ENCODE measurements at places on chromosomes 1 and 21.
A peak's percentile ranks its signal among the peaks of the same experiment; 100 is the strongest.

GRCh38 chr1:89681045-89681729 lies 48.3 kb downstream of the LRRC8C start:
- no peak for DNase-seq

GRCh38 chr1:246162560-246162959 lies 344.5 kb downstream of the SMYD3 start:
- DNase-seq: no peak

DNA sequence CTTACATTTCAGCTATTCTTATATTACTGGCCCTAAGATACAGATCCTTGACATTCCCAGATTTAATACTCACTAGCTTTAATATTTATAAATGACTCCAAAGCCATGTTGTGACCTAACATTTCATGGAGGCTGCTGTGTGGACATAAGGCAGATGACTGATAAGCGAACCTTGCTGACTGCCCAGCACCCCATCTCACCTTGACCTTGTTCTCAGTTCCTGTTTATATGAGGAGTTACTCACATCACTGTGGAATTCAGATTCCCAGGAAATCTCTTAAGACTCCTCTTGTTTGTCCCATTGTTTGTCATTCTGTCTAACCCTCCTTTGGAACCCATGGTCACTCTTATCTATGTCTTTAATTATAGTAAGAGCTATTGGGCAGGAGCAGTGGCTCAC lies 21.9 kb downstream of the RAB3B start:
- peak; percentile 52 for DNase-seq

- no peak for DNase-seq
Measured at GRCh38 chr1:3468236-3469103, 14.0 kb downstream of the ARHGEF16 start.

DNA sequence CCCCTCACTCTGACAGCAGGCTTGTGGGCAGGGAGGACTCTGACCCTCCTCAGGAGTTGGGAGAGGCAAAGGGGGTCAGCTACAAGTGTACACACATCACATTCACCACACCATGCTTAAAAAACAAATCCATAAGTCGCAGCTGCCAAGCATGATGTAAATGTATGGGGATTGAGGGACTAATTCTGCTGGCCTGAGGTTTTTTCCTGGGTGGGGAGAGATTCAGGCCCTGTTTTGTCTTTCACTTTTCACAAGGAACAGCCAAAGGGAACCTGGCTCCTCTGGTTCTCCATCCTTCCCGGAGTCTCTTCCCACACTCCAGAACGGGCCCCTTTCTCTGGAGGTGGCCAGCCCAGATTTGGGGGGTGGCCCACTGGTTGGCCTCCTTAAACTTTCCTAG lies 1.3 kb upstream of the MTARC2 start:
- DNase-seq: no peak

- peak; percentile 69 for DNase-seq
Measured at GRCh38 chr1:43994794-43995790, 3.7 kb downstream of the CCDC24 start.

DNA sequence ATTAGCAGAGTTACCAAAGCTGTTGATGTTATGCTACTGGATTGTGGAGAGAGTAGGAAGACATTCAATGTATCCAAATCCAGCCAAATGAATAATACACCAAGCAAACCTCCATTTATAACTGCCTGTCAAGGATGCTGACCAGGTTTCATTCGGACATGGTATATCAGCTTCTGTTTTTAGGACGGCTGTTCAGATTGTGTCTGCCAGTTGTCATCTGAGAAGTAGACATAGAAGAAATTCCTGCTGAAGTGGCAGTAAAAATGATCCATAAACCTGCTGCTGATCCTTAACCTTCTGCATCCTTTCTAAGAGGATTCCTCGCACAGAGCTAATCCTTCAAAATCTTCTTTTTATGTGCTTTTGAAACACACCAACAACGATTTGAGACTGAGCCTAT lies 663.6 kb upstream of the PLXNA2 start:
- DNase-seq: no peak

DNA sequence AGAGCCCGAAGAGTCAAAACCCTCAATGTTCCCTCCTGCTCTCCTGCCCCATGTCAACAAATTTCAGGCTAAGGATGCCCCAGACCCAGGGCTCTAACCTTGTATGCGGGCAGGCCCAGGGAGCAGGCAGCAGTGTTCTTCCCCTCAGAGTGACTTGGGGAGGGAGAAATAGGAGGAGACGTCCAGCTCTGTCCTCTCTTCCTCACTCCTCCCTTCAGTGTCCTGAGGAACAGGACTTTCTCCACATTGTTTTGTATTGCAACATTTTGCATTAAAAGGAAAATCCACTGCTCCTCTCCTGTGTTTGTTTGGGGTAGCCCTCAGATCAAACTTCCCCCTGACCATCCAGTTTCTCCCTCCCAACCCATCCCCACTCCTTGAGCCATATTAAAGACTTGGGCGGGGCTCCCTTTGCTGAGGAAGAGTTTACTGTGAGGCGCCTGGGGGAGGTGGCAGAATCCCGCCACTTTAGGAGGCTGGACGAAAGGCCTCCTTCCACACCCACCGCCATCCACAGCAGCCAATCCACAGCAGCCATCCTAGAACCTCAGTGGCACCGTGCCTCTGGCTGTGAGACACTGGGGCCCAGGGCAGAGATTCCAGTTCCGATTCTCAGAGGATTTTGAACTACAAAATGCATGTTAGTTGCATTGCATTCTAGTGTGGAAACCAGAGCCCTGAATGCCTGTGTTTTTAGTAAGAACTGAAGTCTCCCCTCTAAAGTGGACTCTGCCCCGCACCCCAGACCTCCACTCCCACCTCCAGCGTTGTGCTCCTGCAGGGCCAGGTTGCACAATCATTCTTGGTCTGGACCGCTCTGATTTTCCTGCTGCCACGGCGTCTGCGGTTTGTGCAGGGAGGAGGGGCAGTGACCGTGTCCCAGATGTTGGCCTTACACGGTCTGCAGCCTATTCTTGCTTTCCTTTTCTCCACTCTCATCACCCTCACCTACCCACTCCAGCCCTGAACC lies 3.0 kb downstream of the OLFML3 start:
- peak; percentile 76 for DNase-seq

DNA sequence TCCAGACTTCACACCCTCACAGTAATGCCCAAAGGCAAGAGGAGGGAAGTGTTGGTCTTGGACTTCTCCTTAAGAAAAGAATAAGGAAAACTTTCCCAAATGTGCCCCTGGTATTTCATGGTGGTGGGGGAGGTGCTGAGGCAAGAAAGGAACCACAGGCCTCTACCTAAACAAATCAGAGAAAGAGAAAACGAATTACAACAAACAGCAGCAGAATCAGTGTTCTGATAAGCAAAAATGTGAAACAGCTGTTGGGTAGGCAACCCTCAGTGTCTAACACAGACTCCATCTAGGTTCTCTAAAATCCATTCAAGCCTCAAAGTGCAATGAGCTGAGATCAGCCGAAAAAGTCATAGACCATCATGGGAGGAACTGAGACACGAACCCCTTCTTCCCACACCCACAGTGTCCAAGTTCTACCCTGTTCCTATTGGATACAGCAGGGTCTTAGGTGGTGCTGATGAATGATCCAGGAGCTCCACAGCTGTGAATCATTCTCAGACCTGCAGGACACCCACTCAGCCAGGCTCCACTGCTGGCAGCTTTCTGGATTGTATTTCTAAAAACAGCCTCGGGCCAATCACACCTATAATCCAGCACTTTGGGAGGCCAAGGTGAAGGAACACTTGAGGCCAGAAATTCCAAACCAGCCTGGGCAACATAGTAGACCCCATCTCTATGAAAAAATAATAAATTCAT lies 149.1 kb downstream of the PLPP3 start:
- DNase-seq: no peak

DNA sequence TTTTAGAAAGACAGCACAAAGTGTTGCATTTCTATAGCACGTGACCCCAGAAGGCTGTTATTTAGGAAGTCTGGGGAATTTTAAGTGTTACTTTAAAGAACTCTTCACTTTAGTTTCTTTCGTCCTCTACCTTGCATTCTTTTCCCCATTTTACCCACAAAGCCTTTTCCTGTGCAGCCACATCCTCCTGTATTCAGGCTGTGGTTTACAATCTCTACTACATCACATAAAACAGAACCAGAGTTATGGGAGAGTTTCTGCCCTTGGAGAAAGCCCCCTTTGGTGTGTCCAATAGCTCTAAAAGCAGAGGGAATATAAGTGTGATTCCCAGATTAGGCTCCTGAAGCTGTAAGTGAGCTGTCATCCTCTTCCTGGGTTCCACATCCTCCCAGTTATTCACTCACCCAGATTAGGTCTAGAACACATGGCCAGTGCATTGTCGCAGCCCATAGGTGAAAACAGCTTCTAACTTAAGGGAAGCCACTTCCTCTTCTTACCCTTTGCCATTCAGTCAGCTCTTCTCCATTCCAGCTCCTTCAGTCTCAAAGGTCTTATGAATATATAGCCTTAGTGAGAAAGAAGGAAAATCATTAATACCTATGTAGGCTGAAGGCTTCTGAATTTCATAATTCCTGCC lies 171.1 kb downstream of the PIGK start:
- DNase-seq: no peak

DNA sequence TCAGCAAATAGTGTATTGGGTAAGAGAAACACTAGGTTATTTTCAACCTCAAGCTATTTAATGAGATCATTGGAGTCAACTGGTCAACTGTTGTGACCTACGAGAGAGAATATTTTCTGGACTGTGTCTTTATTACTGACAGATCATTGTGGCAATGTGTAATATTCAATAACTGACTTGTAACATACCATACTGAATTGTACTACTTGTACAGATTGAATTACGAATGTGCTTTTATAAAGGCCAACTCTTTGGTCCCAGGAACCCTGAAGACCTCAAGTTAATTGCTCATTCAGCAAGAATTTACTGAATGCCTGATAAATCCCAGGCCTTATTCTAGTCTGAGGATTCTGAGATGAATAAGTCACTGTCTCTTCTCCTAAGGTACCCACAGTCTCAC lies 56.1 kb upstream of the CAMK1G start:
- no peak for DNase-seq

- DNase-seq: no peak
Measured at GRCh38 chr1:41935226-41935625, 16.5 kb upstream of the HIVEP3 start.

DNA sequence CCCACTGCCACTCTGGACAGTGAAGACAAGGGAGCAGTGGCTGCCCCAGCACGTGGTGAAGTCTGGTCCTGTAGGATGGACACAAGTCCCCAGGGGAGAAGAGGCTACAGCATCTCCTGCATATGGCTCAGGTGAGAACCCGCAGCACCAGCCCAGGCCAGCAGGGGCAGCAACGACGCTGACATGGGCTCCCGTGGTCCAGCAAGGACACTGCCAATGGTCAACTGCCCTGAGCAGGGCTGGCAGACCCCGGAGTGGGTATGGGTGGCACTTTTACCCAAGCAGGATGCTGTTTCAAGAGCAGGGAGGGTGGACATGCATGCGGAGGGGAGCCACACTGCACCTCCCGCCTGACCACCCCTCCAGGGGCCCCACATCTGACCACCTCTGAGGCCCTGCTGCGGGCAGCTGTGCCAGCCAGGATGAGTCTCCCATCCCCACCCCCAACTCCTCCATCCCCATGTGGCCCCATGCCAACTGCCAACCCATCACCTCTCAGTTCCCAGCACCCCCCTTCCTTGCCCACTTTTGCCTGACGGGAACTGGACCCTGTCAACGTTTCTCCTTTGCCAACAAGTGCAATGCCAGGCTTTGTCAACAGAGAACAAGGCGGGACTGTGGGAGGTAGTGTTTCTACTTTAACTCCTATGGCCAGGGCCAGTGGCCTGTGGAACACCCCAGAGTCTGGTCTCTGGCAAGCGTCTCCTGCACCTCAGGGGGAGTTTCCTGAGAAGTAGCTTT lies 8.6 kb downstream of the MORN1 start:
- peak; percentile 67 for DNase-seq

GRCh38 chr1:12006167-12006921 lies 13.0 kb upstream of the MIIP start:
- no peak for DNase-seq

DNA sequence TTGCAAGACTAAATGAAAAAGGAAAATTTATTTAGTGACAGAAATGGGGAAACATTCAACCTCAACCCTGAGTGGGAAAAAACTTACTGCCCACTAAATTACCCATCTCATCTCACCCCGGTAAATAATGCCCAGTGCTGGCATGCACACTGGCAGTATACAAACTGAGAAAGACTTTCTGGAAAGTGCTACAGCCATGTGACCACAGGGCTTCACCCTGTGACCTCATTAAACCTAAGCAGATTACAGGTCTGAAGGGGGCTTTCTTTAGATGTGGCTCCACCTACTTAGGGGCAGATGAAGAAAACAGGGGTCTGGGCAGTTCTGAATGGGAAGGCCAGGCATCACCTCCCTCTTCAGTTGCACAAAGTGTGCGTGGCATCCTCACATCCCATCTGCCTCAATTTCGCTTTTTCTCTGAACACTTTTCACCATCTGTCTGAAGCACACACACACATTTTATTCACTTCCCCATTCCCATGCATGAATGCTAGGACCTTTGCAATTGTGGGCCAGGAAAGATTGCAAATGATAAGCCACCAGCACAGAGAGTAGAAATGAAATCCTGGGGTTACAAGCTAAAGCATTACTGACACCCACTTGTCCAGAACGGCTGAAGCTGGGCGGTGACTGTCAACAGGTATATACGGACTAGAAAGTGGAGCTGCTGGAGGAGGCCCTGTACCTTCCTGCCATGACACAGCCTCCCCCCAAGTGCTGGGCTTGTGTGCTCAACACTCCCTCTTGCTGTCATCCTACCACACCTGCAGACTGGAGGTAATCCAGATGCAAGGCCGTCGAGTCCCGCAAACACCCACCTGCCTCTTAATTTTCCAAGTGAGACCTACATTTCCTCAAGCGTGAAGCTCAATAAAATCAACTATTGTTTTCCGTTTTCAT lies 2.7 kb downstream of the NADK start:
- no peak for DNase-seq

DNA sequence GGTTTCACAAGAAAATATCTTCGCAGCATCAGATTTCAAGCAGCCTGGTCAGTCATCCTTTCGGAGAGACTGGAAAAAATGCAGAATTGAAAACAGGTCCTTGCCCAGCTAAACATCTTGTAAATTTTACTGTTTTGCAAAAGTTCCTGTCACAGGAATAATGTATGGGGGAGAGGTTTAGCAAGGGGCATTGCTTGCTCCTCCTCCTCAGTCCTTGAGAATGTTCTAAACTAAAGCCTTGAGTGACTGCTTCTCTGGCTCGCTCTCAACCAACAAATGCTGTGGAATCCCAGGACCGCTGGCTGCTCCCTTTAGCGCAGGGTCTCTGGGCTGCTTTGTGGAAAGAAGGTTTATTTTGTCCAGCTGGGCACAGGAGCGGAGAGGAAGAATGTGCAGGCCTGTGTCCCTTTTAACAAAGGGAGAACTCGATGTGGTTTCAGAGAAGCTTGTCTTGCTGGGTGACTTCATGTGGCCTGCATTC lies 33.6 kb upstream of the FHAD1 start:
- DNase-seq: peak; percentile 51

GRCh38 chr1:29736582-29737188 lies 500.4 kb downstream of the PTPRU start:
- peak; percentile 85 for DNase-seq

DNA sequence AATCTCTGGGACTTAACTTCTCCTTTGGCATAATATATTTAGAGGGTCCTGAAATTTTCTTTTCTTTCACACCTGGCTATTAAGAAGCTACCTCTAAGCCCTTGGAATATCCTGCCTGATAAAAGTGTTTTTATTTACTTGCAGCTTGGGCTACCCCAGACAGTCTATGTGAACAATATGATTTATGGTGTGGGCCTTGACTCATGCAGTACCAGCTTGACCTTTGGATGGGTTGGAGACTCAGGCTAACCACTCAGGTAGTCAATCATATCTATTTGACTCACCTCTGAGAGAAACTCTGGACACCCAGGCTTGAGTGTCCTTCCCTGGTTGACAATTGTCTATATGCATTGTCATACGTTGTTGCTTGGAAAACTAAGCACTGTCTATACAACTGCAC lies 13.4 kb upstream of the PGBD2 start:
- DNase-seq: no peak

- DNase-seq: no peak
Measured at GRCh38 chr1:38336961-38337360, 290.4 kb upstream of the POU3F1 start.
